ENCODE measurements at places on chromosomes 6 and 20.

GRCh38 chr6:26029857-26030653 lies 57.2 kb upstream of the HFE start:
- peak; percentile 11 for DNase-seq

DNA sequence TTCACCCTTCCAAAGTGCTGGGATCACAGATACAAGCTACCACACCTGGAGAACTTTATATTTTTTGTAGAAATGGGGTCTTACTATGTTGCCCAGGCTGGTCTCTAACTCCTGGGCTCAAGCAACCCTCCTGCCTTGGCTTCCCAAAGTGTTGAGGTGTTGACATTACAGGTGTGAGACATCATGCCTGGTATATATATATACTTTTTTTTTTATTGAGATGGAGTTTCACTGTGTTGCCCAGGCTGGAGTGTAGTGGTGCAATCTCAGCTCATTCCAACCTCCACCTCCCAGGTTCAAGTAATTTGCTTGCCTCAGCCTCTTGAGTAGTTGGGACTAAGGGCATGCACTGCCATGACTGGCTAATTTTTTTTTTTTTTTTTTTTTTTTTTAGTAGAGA lies 5.4 kb downstream of the FKBP5 start:
- no peak for DNase-seq

DNA sequence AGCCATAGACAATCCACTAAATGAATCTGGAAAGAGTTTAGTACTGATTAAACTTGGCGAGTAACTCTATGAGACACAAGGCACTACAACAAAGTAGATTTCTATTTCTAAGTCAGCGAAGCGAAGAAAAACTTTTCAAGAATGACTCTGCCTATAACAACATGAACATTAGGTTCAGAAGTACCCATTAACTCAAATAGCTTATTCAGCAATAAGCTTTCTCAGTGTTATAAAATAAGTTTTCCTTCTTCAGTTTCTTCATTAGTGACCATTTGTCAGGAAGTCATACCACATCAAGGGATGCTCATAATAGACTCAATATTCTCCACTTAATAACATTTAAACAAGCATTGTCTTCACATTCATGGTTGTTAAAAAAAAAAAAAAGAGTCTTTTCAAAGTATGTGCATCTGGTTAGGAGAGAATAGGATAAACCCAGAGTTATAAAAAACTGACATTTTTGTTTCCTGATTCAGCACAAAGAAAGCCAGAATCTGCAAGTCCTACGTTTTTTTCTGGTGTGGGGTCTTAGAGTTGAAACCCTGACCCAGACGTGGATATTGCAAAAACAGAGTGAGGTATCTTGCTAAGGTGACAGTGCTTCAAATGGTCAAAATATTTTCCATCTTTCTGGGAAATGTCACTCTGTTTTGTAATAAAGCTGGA lies 148.2 kb upstream of the PREP start:
- DNase-seq, result no peak

DNA sequence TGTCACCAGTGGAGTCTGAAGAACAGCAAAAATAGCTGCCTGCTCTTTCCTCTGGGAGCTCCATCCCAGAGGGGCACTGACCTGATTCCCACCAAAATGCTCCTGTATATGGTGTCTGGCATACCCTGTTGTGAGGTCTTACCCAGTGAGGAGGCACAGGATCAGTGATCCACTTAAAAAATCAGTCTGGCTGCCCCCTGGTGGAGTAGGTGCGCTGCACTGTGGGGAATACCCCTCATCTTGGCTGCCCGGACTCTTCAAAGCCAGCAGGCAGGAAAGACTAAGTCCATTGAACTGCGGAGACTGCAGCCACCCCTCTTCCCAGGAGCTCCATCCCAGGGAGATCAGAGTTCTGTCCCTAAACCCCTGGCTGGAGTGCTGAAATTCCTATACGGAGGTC lies 230.9 kb upstream of the HTR1E start:
- DNase-seq, result no peak

DNA sequence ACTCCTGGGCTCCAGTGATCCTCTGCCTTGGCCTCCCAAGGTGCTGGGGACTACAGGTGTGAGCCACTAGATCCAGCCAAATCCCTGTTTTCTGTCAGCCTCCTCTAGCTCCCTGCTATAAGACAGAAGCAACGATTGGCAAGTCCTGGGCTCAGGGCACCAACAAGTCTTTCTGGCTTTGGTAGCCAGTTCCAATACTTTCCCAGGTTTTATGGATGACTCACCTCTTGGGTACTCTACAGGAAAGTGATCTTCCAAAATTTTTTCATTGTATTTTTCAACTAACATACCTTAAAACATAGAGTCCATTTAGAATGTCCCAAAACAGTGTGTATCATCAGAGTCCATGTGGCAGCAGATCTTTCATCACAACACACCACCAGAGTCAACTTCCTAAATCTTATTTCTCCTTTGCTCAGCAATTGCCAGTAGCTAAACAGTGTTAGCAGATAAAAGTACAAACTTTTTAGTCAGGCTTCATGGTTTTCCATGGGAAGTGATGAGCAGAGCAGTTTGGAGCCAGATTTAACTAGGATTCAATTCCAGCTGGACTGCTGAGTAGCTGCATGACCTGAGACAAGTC lies 13.3 kb downstream of the GABBR1 start:
- DNase-seq, result no peak

DNA sequence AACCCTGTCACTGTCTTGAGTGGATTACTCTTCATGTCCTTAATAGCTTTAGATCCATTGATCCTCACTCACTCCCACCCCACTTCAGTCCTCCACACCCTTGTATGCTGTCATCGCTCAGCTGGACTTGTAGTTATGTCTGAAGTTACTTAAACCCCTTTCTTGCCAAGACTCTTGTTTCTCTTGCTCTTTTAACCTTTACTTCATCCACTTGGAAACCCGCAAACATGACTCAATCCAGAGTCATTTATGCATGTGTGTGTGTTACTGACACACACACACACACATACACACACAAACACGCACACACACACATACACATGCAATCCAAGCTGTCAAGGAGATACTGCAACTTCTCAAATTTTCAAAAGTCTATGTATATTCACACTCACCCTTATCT lies 341.8 kb downstream of the SYNE1 start:
- no peak for DNase-seq

DNA sequence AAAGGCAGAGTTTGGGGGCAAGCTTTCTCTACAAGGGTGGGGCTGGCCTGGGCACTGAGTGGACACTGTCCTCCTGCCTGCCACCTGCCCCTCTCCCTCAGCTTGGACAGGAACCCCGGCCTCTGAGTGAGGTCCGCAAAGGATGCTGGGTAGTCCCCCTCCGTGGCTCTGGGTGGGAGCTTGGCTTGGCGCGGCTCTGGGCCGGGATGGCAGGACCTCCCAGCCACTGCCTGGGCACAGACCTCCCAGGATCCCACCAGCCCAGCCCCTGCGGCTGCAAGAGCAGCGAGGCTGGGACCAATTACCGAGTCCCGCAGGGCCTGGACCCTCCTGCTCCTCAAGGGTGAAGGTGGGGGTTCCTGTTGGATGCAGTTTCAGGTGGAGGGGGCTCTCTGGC lies 2.9 kb upstream of the SOX18 start:
- no peak for DNase-seq
